ENCODE measurements at places on chromosomes 4 and X. TPM values are rescaled to one million over a fixed set of nuclear protein-coding genes. Genes with fewer than 3 reads are reported as not detected.

The TMPRSS11A gene
- 0.09 TPM for polyA plus RNA-seq

The TCEAL6 gene
- polyA plus RNA-seq = 0.10 TPM

GRCh38 chr4:149997881-149998421 is 80.3 kb upstream of the DCLK2 start:
- DNase-seq = no peak

DNA sequence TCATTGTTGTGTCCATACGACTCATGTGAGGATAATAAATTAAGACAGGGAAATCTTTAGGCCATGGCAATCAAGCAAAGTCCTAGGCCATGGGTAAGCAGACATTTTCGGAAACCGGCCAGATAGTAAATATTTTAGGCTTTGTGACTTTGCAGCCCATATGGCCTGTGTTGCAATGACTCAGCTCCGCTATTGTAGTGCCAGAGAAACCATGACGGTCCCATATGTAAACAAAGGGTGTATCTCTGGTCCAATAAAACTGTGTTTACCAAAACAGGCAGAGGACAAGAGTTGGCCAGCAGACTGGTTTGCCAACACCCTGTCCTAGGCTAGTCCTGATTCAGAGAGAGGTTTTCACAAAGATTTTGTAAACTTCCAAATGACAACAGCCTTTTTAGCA is 5.0 kb downstream of the FAM114A1 start:
- no peak for DNase-seq

DNA sequence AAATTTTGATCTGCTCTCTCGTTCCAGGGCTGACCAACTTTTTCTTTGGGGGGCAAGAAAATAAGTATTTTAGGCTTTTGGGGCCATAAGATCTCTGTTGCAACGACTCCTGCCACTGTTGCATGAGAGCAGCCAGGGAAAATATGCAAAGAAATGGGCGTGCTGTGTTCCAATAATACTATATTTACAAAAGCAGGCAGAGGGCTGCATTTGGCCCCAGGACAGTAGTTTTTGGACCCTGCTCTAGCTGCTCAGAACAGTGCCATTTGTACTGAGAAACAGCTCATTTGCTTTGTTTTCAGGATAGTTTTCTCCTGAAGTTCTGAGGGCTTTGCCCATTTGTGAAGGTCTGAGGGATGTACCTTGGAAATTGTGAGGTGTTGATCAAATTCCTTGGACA is 135.1 kb upstream of the MBNL3 start:
- DNase-seq = no peak

- DNase-seq = no peak
Measured at GRCh38 chrX:66622209-66622608, 16.7 kb downstream of the EDA2R start.

DNA sequence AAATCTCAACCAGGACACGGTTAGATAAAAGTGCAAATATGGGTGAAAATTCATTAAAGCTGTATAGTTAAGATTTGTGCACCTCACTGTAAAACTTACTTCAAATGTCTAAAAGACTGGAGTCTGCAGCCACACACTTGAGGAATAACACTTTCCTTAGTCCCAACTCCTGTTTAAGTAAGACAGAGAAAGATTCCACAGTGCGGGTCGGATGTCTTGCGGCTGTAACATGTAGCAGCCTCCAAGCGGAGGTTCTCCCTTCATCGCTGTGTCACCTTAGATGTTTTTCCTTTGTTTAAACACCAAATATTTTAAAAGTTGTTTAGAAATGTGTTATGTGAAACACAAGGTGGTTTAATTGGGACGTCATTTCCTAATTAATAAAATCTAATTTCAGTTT is 905 bp upstream of the MAEA start:
- no peak for DNase-seq

DNA sequence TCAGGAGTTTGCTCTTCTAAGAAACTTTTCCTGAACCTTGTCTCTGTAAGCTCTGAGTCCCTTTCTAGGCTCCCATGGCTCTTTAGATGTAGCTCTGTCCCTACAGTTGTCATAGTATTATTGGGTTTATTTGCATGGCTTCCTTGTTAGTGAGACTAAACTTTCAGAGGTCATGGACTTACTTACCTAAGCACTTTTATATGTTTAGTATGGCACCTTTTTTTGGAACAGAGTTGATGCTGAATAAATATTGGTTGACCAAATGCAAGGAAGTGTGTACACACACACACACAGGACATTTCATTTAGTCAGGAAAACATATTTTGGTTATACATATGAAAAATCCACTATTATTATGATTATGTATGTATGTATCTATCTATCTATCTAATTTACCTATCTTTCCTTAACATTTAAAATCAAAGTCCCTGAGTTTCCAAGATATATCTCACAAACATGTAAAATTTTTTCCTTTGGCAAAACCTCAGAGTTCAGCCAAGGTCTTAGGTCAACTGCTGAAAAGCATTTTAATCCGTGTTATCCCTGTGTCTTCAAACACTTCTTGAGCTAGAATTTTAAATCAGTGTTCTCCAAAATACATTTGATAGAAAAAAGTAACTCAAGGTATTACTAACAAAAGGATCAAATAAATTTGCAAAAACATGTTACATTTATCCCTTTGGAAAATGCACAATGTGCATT is 47.1 kb upstream of the GBA3 start:
- no peak for DNase-seq

- DNase-seq = no peak
Measured at GRCh38 chr4:182140547-182140946, 102.7 kb upstream of the TENM3 start.

- DNase-seq = no peak
Measured at GRCh38 chrX:16418650-16419049, 231.3 kb upstream of the S100G start.

The GPC3 gene
- polyA plus RNA-seq = 493 TPM

GRCh38 chr4:38567457-38567856 is 96.5 kb upstream of the KLF3 start:
- DNase-seq = no peak

The IL3RA gene
- 17.8 TPM for polyA plus RNA-seq

The ARHGEF38 gene
- polyA plus RNA-seq = 5.8 TPM

The TMPRSS11F gene
- polyA plus RNA-seq = not detected

DNA sequence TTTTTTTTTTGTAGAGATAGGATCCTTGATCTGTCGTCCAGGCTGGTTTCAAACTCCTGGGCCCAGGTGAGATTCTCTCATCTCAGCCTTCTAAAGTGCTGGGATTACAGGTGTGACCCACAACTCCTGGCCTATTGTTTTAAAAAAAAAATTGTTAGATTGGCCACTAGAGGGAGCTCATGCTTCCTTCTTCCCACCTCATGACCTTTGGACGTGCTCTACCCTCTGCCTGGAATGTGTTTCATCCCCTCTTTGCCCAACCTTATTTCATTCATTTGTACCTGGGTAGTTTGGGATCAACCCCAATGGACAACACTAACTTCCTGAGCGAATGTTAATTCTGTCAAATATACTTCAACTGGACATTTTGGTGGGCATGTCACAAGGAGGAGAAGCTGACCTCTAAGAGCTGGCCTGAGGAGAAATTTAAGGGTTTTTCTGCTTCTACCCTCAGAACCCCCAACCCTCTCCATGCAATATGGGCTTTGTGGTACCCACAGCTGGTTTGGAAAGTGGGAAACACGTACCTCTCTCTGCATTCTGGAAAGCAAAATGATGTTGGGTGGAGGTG is 6.4 kb downstream of the PPEF2 start:
- DNase-seq = no peak

DNA sequence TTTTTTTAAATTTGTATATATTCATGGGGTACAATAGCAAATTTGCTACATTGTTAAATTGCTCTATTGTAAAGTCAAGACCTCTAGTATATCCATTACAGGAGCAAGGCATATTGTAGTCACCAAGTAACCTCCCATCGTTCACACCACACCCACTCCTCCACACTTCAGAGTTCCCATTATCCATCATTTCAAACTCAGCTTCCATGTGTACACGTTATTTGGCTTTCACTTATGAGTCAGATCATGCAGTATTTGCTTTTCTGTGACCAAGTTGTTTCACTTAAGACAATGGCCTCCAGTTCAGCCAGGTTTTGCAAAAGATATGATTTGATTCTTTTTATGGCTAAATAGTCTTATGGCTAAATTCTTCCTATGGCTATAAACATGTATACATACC is 2614.2 kb downstream of the PCDH7 start:
- no peak for DNase-seq

DNA sequence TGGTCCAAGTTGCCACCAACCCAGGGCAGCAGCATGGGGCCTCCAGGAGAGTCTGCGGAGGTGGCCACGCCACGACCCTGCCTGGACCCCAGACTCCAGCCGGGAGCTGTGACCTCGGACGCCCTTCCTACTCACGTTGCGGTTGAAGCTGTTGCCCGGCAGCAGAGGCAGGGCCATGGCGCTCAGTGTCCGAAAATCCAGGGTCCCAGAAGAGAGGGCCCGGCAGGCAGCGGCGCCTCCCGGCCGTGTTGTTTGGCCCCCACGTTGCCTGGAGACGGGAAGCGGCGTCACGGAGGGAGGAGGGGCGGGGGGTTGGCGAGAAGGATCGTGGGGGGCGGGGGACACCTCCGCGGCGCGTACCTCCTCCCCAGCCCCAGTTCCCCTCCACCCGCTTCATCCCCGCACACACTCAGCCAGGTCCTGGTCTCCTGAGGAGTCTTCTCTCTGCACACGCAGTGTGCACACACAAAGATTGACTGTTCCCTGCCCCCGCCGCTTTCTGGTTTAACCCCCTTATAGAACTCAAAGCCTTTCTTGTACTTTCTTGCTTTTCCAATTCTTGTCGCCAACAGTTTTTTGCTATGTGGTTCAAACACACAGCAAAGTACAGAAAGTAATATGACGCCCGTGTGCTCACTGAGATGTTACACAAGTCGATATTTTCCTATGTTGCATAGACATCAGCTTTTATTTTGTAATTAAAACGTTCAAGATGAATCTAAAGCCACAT is at the start of gene EFHC2:
TSS of gene EFHC2 (minus strand) at position 261 of the 730 bp plus-strand sequence. CDS start at position 177, 84 bp downstream.
- DNase-seq = peak; percentile 53

DNA sequence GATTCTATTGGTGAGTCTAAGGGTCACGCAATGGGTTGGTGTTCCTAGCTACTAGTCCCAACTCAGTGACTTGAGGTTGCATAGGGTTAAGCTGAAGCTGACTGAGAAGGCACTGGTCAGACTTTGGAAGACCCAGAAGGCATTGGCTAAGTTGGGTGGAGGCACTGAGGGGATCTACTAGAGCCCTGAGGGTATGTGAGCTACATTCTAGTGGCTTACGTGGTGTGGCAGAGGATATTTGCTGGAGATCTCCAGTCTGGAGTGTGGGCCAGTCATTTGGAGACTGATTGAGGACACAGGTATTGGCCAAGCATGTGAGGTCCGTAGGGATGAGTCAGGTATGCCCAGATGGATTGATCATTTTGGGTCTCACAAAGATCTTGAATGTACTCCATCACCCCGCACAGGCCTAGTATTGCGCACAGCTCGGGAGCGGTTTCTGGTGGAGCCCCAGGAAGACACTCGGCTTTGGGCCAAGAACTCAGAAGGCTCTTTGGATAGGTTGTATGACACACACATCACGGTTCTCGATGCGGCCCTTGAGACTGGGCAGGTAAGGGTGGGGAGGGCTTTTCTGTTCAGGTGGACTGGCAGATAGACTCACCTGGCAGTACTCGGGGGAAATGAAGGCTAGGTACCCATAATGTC is 7.2 kb downstream of the USP11 start:
- DNase-seq = no peak

The ADAMTS3 gene
- polyA plus RNA-seq = 8.7 TPM

- DNase-seq = no peak
Measured at GRCh38 chrX:77788050-77788449, 2.0 kb upstream of the ATRX start.

The MAOB gene
- 12.8 TPM for polyA plus RNA-seq

The PASD1 gene
- 0.07 TPM for polyA plus RNA-seq

DNA sequence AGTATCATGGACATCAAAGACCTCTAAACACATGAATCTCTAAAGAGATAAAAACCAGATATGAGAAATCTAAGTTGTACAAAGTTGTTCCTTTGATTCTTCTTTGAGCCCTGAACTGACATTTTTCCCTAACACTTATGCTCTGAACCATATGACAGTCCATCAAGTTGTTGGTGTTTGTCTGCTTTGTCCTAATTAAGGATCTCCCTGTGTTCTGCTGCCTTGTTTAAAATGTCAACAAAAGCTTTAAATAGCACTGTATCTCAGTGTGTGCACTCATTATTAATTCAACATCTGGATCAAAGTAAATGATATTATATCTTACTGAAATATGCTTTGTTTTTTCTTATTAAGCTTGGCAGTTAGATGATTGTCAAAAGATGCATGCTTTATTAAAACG is 321.8 kb downstream of the MAPK10 start:
- no peak for DNase-seq

GRCh38 chrX:11189097-11189496 is 78.0 kb downstream of the HCCS start:
- DNase-seq = no peak

DNA sequence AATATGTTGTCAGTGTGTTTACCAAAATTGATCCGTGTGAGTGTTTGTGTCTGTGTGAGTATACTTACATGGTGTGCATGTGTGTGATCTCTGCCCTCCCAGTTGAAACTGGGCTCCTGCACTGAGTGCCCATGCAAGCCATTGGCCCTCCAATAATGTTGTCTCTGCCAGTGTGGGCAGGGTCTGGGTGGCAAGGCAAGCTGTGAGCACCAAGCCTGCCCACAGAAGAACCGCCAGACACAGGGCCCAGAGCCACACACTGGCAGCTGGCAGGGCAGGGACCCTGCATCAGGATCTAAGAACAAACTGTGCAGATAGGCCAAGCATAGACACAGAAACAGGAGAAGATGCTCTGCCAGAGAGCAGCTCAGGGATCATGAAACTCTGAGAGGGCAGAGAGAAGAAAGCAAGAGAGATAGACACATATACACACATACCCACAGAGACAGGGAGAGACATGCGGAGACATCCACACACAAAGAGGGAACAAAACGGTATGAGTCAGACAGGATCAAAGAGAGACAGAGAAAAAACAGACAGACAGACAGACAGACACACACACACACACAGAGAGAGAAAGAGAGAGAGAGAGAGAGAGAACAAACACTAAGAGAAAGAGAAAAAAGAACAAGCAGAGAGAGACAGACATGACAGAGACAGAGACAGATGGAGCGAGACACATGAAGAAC is 555.0 kb downstream of the MID1IP1 start:
- no peak for DNase-seq

DNA sequence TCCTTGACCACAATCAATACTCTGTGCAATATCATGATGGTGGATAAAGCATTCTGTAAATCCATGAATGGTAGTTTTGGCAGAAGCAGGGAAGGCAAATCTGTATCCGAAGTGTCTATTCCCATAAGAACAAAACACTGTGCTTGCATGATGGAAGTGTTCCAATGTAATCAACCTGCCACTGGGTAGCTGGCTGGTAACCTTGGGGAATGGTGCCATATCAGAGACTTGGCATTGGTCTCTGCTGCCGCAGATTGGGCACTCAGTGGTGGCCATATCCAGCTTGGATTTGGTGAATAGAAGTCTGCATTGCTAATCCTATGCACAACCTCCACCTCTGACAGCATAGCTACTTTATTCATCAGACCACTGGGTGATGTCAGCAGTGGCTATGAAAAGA is 114.3 kb upstream of the EMCN start:
- DNase-seq = no peak

DNA sequence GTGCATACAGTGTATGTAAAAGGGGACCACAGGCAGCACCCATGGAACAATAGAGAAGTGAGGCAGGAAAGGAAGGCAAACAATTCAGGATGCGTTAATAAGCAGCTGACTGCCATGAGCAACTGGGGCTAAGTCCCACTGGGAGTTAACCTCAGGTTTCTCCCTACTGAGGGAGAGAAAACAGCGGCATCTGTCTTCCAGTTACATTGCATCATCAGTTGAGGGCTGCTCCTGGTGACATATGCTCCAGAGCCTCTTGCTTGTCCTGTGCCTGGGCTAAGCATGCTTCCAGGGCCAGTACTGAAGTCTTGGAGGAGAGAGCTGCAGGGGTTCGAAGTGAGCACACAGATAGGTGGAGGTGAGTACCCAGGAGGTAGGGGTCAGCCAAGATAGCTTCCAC is 24.3 kb downstream of the RAI2 start:
- DNase-seq = no peak
